Adrenal gland (tissue), 19 donors: ENCODE measurements at places on chromosomes 3 and 15. TPM values are rescaled to one million over a fixed set of nuclear protein-coding genes. Genes with fewer than 3 reads are reported as not detected.

- H3K27ac ChIP-seq = no peak overlapping the region
- H3K27me3 ChIP-seq = peaks cover 30% of the 10 kb centered on the region
- H3K4me3 ChIP-seq = no peak overlapping the region
- no peaks in the 10 kb centered on the region for H3K36me3 ChIP-seq
These were observed 1.4 kb upstream of the ROBO2 start for GRCh38 chr3:77038468-77038929.

- no peaks in the 10 kb centered on the region for H3K36me3 ChIP-seq
- no peak overlapping the region for H3K27ac ChIP-seq
- H3K4me3 ChIP-seq = no peak overlapping the region
- no peak for DNase-seq
These were observed 38.9 kb upstream of the TCF12 start for GRCh38 chr15:56879502-56879901.

- H3K27ac ChIP-seq = no peak overlapping the region
- H3K4me3 ChIP-seq = no peak overlapping the region
- DNase-seq = peak; percentile 43
- no peaks in the 10 kb centered on the region for H3K36me3 ChIP-seq
These were observed 30.5 kb downstream of the OXSM start for GRCh38 chr3:25820366-25820765.

GRCh38 chr15:37016231-37016630, 84.1 kb downstream of the MEIS2 start:
- H3K4me3 ChIP-seq = peak overlapping the region; percentile 30
- H3K4me1 ChIP-seq = peaks cover 61% of the 10 kb centered on the region
- H3K36me3 ChIP-seq = no peaks in the 10 kb centered on the region
- H3K27ac ChIP-seq = peak overlapping the region; percentile 53
- DNase-seq = peak; percentile 71

- DNase-seq = no peak
- no peaks in the 10 kb centered on the region for H3K27me3 ChIP-seq
- H3K4me1 ChIP-seq = no peaks in the 10 kb centered on the region
- H3K27ac ChIP-seq = no peak overlapping the region
- no peak overlapping the region for H3K4me3 ChIP-seq
- no peaks in the 10 kb centered on the region for H3K36me3 ChIP-seq
These were observed 98.9 kb downstream of the ULK4 start for GRCh38 chr3:41863024-41863423.

DNA sequence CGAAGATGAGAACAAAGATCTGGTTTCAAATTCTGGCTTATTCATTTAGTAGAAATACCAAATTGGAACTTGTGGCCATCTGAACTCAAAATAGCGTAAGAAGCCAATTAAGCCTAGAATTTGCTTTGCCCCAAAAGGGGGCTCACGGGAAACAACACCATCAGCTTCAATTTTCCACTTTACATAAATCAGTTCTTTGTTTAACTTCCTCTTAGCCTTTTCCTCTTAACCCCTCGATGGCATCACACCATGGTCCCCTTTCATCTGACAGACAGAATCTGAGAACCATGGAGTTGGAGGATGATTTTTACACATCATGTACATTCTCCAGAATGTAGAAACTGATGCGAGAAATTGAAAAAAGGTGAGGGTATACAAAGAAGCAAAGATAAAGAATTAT, 207.0 kb downstream of the FOXP1 start:
- H3K4me1 ChIP-seq = no peaks in the 10 kb centered on the region
- no peak overlapping the region for H3K4me3 ChIP-seq
- no peak overlapping the region for H3K27ac ChIP-seq
- H3K36me3 ChIP-seq = no peaks in the 10 kb centered on the region
- DNase-seq = no peak

Gene PGBD4
- polyA plus RNA-seq = 1.8 TPM
